Fibroblast of the aortic adventitia (primary cell): ENCODE measurements at places on chromosomes 2 and 18.

GRCh38 chr2:208183972-208184705 lies 5.7 kb downstream of the C2orf80 start:
- DNase-seq = no peak

DNA sequence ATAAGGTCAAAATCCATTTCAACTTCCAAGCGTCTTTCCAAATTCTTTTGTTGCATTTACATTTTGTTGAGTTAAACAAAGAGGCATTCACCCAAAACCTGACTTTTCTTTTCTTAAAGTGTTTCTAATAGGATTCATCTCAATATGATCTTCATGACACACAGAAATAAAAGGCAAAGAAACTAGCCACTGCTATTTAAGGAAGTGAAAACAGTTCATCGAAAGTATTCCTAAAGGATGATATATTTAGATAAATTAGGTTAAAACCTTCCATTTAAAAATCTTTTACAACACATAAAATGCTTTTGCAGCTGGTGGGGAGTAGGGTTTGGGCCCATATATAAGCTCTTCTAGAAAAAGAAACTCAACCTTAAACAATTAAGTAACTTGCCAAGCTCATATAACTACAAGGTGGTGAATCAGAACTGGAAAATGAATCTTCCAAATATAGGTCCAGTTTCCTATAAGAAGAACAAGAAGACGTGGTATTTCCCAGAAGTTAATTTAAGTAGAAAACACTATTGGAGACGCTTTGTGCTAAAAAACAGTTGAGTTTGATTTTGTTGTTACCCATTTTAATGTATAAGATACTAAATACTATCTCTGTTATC lies 336.0 kb upstream of the HNRNPA3 start:
- no peak for DNase-seq

- peak; percentile 1 for DNase-seq
Measured at GRCh38 chr18:54020156-54020745, 204.2 kb downstream of the MBD2 start.

DNA sequence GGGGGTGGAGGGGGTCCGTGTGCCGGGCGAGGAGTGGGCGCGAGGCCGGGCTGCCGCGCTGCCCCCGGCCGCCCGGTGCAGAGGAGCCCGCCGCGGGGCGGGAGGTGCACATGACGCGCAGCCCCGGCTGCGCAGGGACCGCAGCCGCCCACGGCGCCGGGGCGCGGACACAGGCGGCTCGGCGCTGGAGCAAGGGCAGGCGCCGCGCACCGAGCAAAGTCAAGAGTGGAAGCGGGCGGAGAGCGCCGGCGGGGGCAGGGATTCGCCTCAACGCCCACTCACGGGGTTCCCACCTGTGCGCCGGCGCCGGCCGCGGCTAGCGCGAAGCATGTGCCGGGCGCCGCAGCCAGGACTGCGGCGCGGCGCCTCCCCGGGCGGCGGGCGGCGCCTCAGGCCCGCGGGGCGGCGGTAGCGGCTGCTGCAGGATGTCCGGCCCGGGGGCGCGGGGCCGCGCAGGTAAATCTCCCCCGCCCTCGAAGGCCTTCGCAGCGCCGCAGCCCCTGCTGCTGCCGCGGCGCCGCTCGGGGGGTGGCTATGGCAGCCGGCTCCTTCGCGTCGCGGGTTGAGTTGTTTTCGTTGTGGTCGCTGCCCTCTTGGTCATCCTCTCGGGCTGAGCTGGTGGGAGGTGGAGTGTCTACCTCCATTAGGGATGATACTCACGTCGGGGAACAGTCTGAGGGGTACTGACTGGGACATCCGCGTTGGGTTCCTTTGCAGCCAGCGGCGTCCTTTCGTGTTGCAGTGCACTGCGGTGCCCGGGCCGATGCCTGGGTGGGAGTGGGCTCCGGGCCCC lies 216.3 kb upstream of the DTNA start:
- DNase-seq = no peak

- no peak for DNase-seq
Measured at GRCh38 chr18:53756610-53756972, 467.9 kb downstream of the MBD2 start.

DNA sequence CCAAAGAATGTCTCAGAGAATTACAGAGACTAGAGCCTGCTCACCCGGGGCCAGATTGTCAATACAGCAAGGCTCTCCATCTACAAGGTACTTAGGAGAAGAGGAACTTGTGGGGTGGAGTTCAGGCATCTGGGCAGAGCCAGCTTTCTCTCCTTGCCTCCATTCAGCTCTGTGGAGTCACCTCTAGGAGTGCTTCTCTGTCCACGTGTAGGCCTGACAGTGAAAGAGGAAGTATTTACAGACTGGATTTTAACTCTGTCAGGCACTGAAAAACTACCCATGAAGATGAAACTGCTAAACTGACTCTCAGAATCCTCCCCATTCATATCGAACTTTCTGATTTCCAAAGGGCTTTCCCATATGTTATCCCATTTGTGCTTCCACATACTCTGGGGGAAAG lies 315.6 kb downstream of the SETBP1 start:
- no peak for DNase-seq

DNA sequence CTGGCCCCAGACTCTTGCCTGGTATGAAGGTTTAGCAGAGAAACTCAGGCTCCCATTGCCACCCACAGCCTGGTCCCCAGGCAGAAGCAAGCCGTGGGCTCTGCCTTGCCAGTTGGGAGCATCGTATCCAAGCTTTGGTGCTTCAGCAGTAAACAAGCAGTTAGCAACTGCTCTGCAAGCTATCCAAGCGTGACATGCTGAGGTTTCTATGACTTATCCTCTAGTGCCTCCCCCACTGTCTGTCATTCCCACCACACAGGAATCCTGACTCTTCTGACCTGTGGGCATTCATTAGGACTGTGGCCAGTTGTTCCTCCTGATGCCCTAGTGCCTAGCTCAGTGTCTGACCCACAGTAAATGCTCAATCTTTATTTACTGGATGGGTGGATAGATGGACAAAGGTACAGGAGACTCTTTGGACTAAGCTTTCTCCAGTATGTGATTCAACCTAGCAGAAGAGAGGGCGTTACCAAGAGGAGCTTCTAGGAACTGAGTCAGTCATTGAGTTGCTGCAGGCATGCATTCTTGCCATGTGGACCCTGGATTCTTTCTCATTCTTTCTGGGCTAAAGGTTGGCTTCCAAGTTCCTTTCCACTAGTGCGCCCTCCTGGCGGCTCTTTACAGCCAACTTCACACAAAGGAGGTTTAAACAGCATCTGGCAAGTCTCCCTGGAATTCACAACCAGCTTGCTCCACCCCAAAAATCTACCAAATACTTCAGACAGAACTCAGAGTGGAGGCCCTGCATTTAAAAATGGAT lies 40.6 kb upstream of the MRPL19 start:
- peak; percentile 99 for DNase-seq
